ENCODE measurements at places on chromosomes 6 and 20.

DNA sequence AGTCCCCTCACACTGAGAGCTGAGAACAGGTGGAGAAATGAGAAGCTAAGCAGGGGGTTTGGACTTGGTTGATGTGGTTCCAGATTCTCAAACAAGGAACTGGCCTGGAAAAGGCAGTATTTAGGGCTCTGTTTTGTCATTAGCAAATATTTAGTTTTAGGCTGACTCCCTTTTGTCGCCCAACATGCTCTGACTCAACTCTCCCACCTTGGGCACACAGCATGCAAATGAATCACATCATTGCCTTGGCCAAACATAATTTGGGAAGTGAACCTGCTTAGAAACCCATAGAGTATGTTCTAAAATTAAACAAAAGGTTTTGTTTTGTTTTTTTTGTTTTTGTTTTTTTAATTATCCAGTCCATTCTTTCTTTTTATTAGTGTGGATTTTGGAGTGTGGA, 9.5 kb upstream of the UQCC2 start:
- H3K27me3 ChIP-seq, result no peaks in the 10 kb centered on the region
- H3K4me3 ChIP-seq, result no peak overlapping the region
- DNase-seq, result no peak
- peaks cover 3% of the 10 kb centered on the region for H3K36me3 ChIP-seq
- H3K27ac ChIP-seq, result no peak overlapping the region

- no peak for DNase-seq
- no peaks in the 10 kb centered on the region for H3K27me3 ChIP-seq
- peak overlapping the region; percentile 48 for H3K4me3 ChIP-seq
- H3K4me1 ChIP-seq, result peaks cover 8% of the 10 kb centered on the region
- no peak overlapping the region for H3K27ac ChIP-seq
Measured at GRCh38 chr6:31581434-31582229, 592 bp downstream of the LTB start.

DNA sequence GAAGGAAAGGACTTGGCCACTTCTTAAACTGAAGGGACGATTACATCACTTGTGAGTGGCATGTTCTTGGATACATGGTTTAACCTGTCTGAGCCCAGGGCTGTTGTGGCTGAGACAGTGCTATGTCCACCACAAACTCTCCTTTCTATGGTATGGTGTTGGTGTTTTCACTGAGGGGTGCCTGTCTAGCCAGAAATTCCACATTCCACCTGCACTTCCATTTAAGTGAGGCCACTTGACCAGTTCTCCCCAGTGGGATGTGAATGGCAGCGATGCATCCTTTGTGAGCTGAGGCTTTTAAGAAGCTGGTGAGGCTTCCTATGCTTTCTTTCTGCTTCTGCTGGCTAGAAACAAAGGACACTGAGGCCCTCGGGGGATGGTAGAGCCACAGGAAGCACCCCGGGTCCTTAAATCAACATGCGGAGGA, 151.4 kb upstream of the CHD6 start:
- no peak for DNase-seq
- H3K4me1 ChIP-seq, result no peaks in the 10 kb centered on the region
- no peak overlapping the region for H3K27ac ChIP-seq
- no peaks in the 10 kb centered on the region for H3K36me3 ChIP-seq

GRCh38 chr6:158072083-158072721, 90.5 kb downstream of the SYNJ2 start:
- H3K4me1 ChIP-seq, result peaks cover 43% of the 10 kb centered on the region
- no peaks in the 10 kb centered on the region for H3K27me3 ChIP-seq
- no peak overlapping the region for H3K27ac ChIP-seq
- peak; percentile 78 for DNase-seq
- H3K36me3 ChIP-seq, result peaks cover 58% of the 10 kb centered on the region

DNA sequence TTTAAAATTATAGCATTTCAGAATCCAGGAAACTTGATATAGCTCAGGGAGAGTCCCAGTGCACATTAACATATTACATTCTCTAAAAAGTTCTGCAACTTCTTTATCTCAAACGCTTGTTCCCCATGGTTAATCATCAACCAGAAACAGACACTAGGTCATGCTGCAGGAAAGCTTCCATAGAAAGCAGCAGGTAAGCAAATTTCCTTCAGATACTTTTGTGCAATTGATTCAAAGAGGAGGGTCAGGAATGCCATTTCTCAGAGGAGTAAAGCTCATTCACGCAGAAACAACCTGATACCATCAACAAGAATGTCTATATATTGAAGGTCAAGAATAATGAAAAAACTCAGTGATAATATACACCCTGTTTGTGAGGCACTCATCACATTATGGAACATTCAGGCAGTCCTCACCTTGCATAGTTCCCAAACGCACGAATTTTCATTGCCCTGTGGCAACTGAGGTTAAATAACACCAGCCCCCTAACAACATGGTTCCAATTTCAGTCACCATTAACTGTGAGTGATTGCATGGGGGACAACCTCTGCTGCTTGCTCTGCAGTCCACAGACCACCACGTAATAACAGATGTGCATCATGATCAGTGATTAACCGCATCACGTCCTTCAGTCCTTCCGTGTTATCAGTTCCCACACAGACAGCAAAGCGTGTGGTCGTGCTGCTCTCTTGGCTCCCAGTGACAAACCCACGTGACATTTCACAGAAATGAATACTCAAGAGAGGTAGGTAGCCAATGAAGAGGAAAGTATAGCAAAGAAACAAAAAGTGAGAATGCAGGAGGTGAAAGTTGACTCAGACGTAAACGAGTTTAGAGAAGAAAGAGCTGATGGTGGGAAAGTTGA, 95.7 kb downstream of the LY86 start:
- no peak overlapping the region for H3K4me3 ChIP-seq
- no peak overlapping the region for H3K27ac ChIP-seq
- H3K4me1 ChIP-seq, result peaks cover 12% of the 10 kb centered on the region
- no peaks in the 10 kb centered on the region for H3K36me3 ChIP-seq
- DNase-seq, result no peak

DNA sequence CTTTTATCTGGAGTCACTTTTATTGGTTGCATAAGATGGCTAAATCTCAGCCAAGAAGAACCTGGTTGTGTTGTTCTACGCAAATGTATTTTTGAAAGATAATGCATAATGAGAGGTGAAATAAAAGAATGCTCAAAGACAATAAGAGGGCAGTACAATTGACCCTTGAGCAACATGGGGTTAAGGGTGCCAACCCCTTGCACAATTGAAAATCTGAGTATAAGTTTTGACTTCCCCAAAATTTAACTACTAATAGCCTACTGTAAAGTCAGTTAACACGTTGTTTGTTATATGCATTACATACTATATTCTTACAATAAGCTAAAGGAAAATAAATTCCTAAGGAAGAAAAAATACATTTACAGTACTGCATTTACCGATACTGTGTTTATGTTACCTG, 5.9 kb downstream of the RNF146 start:
- no peaks in the 10 kb centered on the region for H3K36me3 ChIP-seq
- H3K4me3 ChIP-seq, result no peak overlapping the region
- peaks cover 12% of the 10 kb centered on the region for H3K4me1 ChIP-seq

Data from SJSA1 (cell line).